ENCODE measurements at places on chromosomes 2 and 18. TPM values are rescaled to one million over a fixed set of nuclear protein-coding genes. Genes with fewer than 3 reads are reported as not detected.
A peak's percentile ranks its signal among the peaks of the same experiment; 100 is the strongest.

GRCh38 chr18:76943542-76944339 lies 121.4 kb downstream of the ZNF236 start:
- no peak overlapping the region for H3K4me3 ChIP-seq
- peaks cover 18% of the 10 kb centered on the region for H3K36me3 ChIP-seq
- no peak for DNase-seq
- H3K4me1 ChIP-seq: no peaks in the 10 kb centered on the region
- no peak overlapping the region for H3K27ac ChIP-seq
- no peaks in the 10 kb centered on the region for H3K27me3 ChIP-seq

DNA sequence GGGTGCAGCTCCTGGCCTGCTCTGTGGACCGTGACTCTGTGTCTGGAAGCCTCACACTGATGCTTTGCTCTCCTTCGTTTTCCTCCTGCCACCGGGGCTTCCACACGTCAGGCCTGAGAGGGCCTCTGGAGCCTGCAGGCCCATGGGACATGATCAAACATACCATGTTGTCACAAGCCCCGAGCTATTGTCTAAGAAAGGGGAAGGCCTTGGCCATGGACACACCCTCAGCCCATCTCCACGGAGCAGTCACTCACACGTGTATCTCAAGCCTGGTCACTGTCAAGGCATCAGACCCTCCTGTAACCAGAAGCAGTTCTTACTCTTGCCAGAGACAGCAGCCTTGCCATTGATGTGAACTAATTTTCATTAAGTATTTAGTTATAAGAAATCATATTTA lies 814.1 kb upstream of the SALL3 start:
- no peaks in the 10 kb centered on the region for H3K27me3 ChIP-seq
- no peaks in the 10 kb centered on the region for H3K4me1 ChIP-seq
- no peaks in the 10 kb centered on the region for H3K36me3 ChIP-seq
- no peak overlapping the region for H3K4me3 ChIP-seq

DNA sequence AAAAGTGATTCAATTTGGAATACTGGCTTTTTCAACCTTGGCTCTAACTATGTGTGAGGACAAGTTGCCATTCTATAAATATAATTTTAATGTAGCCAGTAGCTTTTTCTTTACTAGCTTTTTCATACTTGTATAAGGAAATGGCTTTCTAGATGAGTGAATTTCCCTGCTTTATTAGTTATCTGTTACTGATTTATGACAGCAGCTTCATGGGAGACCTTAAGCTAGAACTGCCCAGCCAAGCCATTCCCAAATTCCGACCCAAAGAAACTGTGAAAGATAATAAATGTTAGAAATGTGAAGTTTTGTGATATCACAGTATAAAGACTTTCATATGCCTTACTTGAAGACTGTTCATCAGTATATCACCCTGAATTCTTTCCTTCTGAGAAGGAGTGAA lies 32.3 kb downstream of the BABAM2 start:
- H3K27me3 ChIP-seq: no peaks in the 10 kb centered on the region
- H3K27ac ChIP-seq: peak overlapping the region; percentile 45
- H3K4me3 ChIP-seq: no peak overlapping the region
- peaks cover 4% of the 10 kb centered on the region for H3K4me1 ChIP-seq

GRCh38 chr2:212995920-212996319 lies 155.5 kb downstream of the IKZF2 start:
- H3K27me3 ChIP-seq: no peaks in the 10 kb centered on the region
- DNase-seq: no peak
- no peaks in the 10 kb centered on the region for H3K4me1 ChIP-seq

GRCh38 chr2:13558368-13558767 lies 841.6 kb downstream of the TRIB2 start:
- no peak overlapping the region for H3K4me3 ChIP-seq
- no peaks in the 10 kb centered on the region for H3K4me1 ChIP-seq
- DNase-seq: no peak
- H3K36me3 ChIP-seq: no peaks in the 10 kb centered on the region

DNA sequence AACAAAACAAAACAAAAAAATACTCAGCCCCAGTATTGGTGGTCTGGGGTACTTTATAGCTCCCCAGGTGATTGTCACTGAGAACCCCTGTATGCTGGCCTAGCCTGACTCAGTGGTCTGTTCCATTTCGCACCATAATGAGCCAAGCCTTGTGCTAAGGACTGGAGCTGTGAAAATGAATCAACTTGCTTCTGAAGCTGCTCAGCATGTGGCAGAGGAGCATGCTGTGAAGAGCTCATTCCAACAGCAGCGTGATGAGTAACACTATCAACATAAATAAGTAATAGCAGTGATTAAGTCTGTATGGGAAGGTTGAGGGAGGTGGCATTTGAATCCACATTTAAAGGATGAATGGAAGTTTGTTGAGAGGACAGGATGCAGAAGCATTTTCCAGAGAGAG lies 67.2 kb upstream of the ATL2 start:
- no peak for DNase-seq
- H3K27me3 ChIP-seq: no peaks in the 10 kb centered on the region
- H3K36me3 ChIP-seq: no peaks in the 10 kb centered on the region
- no peak overlapping the region for H3K27ac ChIP-seq

DNA sequence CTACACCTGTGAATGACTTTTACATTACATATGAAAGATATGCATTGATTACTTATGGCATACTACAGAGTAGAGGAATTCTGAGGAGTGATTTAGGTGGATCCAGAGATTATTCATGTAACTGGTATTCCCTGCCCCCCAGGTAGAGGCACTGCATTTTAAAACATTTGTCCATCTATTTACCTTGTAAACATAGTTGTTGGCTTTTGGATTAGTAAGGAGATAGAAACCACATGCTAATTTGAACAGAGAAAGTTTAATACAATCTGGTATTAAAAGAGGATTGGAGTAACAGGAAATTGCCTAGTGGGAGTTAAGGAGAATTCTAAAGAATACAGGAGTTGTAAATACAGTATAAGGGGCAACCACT lies 15.9 kb downstream of the GALNT3 start:
- no peak overlapping the region for H3K4me3 ChIP-seq
- no peaks in the 10 kb centered on the region for H3K4me1 ChIP-seq
- H3K36me3 ChIP-seq: no peaks in the 10 kb centered on the region
- H3K27ac ChIP-seq: no peak overlapping the region
- H3K27me3 ChIP-seq: no peaks in the 10 kb centered on the region
- DNase-seq: no peak

SERPINB4 gene
- total RNA-seq: not detected

GRCh38 chr18:39946623-39947061 lies 2008.4 kb upstream of the PIK3C3 start:
- no peak overlapping the region for H3K27ac ChIP-seq
- H3K27me3 ChIP-seq: no peaks in the 10 kb centered on the region
- no peak overlapping the region for H3K4me3 ChIP-seq
- H3K4me1 ChIP-seq: no peaks in the 10 kb centered on the region

DNA sequence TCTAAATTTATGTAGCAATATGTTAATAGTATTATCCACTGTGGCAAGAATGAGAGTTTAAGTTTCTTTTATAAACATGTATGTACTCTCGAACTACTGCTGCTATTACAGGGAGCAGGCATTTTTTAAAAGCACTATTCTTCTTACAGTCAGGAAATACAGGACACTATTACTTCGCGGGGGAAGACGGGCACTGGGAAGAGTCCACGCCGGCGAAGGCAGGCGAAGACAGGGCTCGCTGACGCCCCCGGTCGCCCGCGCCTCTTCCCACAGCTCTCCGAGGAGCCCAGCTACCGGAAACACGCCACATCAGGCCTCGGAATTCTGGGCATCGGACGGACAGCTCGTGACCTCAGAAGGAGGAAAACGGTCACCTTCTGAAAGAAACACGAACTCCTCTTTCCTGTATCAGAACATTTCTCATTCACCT lies 90.2 kb downstream of the FAM161A start:
- no peaks in the 10 kb centered on the region for H3K4me1 ChIP-seq
- H3K36me3 ChIP-seq: no peaks in the 10 kb centered on the region
- peak overlapping the region; percentile 100 for H3K27ac ChIP-seq
- peak; percentile 86 for DNase-seq
- H3K27me3 ChIP-seq: no peaks in the 10 kb centered on the region
- H3K4me3 ChIP-seq: peak overlapping the region; percentile 98

RTKN gene
- total RNA-seq: 76.4 TPM

OST4 gene
- total RNA-seq: 260 TPM

DNA sequence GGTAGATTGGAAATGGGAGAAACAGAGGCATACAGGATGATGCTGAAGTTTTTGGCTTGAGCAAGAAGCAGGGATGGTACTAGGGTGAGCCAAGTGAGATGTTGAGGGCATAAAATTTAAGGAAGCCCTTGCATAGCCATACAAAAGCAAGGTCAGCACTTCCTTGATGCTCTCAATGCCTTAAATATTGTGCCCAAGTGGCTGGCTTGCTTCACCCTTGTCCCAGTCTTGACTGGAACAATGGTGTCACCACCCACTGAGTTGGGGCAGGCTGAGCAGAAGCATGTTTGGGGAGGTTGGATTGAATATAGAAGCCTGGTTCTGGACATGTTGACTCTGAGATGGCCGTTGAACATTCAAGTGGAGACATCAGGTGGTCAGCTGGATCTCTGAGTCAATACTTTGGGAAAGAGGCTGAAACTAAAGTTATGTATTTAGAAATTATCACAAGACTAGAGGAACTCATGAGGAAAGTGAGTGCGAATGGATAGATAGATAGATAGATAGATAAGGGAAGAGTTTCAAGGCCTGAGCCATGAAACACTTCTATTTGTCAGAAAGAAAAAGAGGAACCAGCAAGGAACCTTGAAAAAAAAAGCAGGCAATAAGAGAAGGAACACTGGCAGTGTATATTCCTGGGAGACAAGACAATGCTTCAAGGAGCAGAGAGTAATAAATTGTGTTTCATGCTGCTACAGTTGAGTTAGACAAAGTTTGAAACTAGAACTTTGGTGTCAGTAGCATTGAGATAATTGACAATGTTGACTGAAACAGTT lies 43.0 kb upstream of the HNMT start:
- H3K27ac ChIP-seq: no peak overlapping the region
- no peaks in the 10 kb centered on the region for H3K36me3 ChIP-seq

All from kidney (tissue), 22 donors.